A172 (cell line): ENCODE measurements at places on chromosomes 3 and 15. TPM values are rescaled to one million over a fixed set of nuclear protein-coding genes. Genes with fewer than 3 reads are reported as not detected.

The STRC gene
- not detected in 2 replicates for total RNA-seq

The DUOXA2 gene
- total RNA-seq = not detected in 2 replicates

The LCTL gene
- 1.8 and 2.1 TPM in 2 replicates for total RNA-seq

The C15orf62 gene
- 0.09 and 0.31 TPM in 2 replicates for total RNA-seq

The MON1A gene
- total RNA-seq = 11.0 and 12.0 TPM in 2 replicates

The CX3CR1 gene
- total RNA-seq = not detected in 2 replicates
